ENCODE measurements at places on chromosomes 3 and 15. TPM values are rescaled to one million over a fixed set of nuclear protein-coding genes. Genes with fewer than 3 reads are reported as not detected.

FBN1 gene
- total RNA-seq, result 46.9 TPM

LDHAL6B gene
- not detected for total RNA-seq

KNL1 gene
- total RNA-seq, result 0.61 TPM

HACL1 gene
- 15.2 TPM for total RNA-seq

CLDN16 gene
- total RNA-seq, result 0.14 TPM

ECE2 gene
- total RNA-seq, result not detected

TMC3 gene
- total RNA-seq, result not detected

ITIH4 gene
- total RNA-seq, result 26.9 TPM

PIERCE2 gene
- 2.3 TPM for total RNA-seq

PLCB2 gene
- total RNA-seq, result 61.2 TPM

NBEAL2 gene
- 116 TPM for total RNA-seq

SOX14 gene
- not detected for total RNA-seq

C3orf49 gene
- not detected for total RNA-seq

GUCA1C gene
- total RNA-seq, result not detected

PARP6 gene
- total RNA-seq, result 87.9 TPM

Measured in upper lobe of right lung (tissue), 1 donor.